ENCODE measurements at places on chromosomes 13 and 19. TPM values are rescaled to one million over a fixed set of nuclear protein-coding genes. Genes with fewer than 3 reads are reported as not detected.

CATSPERD gene
- total RNA-seq = not detected

ZNF546 gene
- total RNA-seq = 3.2 TPM

UTP14C gene
- total RNA-seq = 7.8 TPM

MUC16 gene
- 0.23 TPM for total RNA-seq

NTF4 gene
- 0.42 TPM for total RNA-seq

CEACAM6 gene
- 20.6 TPM for total RNA-seq

SPTBN4 gene
- 0.77 TPM for total RNA-seq

DZIP1 gene
- total RNA-seq = 12.5 TPM

RASL11A gene
- total RNA-seq = 4.5 TPM

RFPL4AL1 gene
- total RNA-seq = 0.38 TPM

All from A549 treated with GW870086 at 1 μM for 4 hours (cell line).